Nephron progenitor cell (in vitro differentiated cells): ENCODE measurements at places on chromosomes 12 and 14.
A peak's percentile ranks its signal among the peaks of the same experiment; 100 is the strongest.

- no peak for DNase-seq
Observed at GRCh38 chr12:7966563-7966962, 30.6 kb upstream of the SLC2A3 start.

- DNase-seq: peak; percentile 4
Observed at GRCh38 chr12:122981587-122982476, 1.4 kb downstream of the ARL6IP4 start.

GRCh38 chr14:38556252-38556651, 300.4 kb upstream of the CLEC14A start:
- DNase-seq: no peak

DNA sequence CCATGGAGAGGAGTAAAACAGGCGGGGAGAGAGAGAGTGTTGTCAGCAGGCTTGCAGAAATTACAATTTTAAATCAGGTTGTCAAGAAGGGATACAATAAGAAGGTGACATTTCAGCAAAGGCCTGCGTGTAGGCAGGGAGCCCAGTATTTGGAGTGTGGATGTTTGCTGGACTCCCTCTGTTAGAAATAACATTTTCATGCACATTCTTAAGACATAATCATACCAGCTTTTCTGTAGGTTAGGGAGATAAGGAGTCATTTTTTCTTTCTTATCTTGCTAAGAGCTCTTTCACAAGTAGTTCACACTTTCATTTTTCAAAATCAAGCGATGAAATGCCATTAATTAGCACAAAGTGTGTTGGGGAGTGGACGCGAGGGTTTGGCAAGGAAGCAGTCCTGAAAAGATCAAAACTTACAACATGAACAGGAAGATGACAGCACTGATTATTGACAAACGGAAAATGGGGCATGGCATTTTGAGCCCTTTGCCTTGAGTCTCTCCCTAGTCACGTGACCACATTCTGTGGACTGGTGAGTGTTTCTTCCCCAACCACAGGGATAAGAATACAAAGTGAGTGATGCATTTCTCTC, 160.2 kb downstream of the DAD1 start:
- no peak for DNase-seq

- DNase-seq: no peak
Observed at GRCh38 chr12:45685680-45686079, 43.8 kb upstream of the ARID2 start.

DNA sequence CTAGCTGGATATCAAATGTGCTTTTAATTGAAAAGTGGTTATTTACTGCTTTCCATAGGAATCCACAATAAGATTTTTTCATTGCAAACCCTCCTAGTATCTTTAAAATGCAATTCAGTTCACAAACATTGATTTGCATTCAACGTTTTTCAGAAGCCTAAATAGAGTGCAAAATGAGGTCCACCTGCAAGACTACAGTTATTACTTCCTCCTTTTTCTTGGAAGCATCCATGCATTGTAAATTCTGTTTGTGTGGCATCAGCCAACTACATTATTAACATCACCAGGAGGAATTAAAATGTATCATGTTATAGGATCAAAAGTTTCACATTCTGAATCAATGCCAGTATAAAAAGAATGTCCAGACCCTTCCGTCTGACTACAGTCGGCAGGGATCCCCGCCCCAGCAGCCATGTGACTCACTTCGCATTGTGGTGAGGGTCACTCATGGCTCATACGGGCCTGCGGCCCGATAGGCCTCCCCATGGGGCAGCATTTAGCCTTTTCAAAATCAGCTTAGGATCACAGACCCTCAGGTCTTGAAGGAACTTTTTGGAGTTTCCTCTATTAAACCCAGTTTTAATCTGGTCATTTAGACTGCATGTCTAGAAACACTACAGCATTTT, 46.3 kb downstream of the NTF3 start:
- DNase-seq: no peak

DNA sequence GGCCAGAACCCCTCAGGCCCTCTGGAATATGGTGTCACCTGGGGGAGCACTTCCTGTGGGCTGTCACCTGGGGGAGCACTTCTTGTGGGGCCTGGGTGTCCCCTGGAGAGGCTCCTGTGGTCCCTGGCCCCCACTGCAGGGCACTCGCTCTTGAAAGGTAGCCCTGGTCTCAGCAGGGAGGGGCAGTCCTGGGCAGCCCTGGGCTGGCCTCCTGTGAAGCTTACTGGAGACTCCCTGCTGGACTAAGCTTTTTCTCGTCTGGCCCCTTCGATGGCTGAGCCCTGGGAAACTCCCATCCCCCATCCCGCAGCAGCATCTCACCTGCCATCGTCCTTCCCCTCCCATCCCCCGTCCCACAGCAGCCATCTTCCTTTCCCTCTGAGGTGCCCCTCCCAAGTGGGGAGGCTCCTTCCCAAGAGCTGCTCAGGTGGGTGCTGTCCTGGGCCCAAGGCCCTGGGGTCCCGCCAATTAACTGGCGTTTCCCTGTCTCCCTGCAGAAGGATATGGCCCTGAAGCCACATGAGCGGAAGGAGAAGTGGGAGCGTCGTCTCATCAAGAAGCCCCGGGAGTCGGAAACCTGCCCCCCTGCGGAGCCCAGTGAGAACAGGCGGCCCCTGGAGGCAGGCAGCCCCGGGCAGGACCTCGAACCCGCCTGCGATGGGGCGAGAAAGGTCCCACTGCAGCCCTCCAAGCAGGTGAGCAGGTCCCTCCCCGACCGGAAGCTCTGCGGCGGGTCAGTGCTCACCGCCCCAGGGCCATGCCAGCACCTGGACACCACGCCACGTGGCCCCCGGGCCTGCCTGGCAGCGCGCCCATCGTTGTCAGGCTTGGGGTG, 17.9 kb downstream of the FBRSL1 start:
- DNase-seq: no peak

DNA sequence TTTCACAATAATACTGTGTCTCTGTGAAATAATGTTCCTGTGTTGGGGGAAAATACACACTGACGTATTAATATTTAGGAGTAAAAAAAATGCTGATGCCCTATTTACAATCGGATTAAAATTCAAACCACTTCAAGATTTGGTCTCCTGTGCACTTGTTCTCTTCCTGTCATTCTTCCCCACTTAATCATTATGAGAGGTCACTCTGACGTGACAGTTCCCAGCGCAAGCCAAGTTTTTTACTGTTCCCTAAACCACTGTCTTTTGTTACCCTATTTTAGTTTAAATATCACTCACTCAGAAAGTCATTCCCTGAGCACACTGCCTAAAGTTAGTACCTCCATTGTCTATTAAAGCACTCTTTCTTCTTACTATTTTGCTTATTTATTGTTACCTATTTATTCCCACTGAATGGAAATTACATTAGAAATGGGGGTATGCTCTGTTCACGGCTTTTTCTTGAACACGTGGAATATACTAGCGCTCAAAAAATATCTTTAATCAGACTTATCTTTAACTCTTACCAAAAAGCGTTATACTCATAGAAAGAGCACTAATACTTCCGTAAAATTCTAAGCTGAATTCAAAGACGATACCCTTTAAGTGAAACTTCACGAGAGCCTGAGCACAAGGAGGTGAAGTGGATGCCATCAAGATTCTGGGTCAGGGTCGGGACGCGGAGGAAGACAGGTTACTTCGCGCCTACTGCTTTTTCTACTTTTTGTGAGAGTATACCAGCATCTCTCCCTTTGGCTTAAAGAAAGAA, 670 bp upstream of the PSMA3 start:
- no peak for DNase-seq

DNA sequence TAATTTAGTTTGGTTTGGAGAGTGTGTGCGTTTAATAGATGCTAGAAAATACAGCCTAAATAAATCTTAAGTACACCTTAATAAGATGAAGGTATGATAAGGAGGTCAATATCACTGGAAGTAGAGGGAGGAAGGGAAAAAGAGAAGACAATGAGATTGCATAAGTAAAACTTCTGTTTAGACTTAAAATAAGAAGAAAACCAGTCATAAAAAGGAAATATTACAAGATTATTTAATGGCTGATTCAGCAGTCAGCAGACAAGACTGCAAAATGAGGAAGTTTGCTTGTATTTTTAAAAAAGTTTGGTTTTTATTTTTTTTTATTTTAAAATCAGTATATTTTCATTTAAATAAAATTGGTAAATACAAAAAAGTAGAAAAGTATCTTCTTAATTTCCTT, 3.2 kb downstream of the SLC38A6 start:
- DNase-seq: no peak

GRCh38 chr12:27868139-27868538, 88.1 kb upstream of the MANSC4 start:
- DNase-seq: no peak

- DNase-seq: no peak
Observed at GRCh38 chr14:68145539-68145938, 326.0 kb downstream of the RAD51B start.

DNA sequence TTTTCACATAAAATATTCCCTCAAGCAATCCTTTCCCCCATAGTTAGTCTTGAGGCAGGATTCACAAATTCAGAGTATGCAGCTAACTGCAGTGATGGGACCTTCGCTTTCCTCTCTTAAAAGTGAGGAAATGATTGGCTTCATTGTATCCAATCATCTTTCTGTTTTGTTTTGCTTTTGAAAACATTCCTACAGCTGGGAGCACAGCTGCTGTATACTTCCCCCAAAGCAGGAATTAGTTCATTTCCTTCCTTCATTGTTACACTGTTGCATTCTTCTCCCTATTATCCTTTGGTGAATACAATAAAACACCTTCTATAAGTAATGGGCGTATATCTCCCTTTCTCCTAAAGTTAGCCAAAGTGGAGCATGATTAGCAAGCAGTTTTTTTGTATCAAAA, 9.4 kb upstream of the GAS2L3 start:
- no peak for DNase-seq

DNA sequence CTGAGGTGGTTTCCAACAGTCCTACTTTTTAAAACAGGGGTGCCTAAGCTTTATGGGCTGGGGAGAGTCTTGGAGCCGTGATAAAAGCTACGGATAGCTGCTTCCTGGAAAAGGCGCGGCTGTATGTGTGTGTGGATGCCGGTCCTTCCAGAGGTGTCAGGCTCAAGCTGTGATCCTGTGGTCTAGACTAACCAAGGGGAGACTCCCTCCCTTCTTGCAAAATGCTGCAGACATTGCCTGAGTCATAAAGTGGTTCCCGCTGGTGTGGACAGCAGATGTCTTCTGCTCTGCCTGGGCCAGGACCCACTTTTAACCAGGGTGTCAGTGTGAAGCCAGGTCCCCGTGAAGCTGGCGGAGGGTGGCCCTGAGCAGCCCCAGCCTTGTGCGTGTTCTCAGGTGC, 37.8 kb downstream of the CCDC92 start:
- DNase-seq: no peak

DNA sequence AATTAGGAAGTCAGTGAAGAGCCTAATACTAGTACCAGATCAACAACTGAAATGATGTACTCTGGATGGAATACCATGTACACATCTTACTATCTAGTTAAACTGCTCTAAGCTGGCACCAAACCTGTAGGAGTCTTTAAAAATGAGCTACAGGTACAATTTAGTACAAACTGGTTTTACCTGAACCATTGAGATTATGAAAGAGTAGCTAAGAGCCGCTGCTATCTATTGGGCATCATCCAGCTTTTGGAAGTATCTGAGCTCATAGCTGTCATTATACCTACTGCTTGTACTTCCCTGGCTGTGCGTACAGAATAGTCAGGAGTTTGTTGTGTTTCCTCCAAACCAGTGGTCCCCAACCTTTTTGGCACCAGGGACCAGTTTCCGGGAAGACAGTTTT, 12.4 kb downstream of the TBC1D30 start:
- no peak for DNase-seq
